ENCODE measurements at places on chromosomes 4 and X. TPM values are rescaled to one million over a fixed set of nuclear protein-coding genes. Genes with fewer than 3 reads are reported as not detected.

SPANXA1 gene
- total RNA-seq, result not detected

OPN1MW2 gene
- total RNA-seq, result not detected

SOX3 gene
- total RNA-seq, result not detected

HSFX1 gene
- total RNA-seq, result 0.66 TPM

RGN gene
- 7.3 TPM for total RNA-seq

PNMA6A gene
- 0.62 TPM for total RNA-seq

POF1B gene
- not detected for total RNA-seq

ALPK1 gene
- total RNA-seq, result 20.1 TPM

BEND4 gene
- total RNA-seq, result not detected

SLC49A3 gene
- 8.6 TPM for total RNA-seq

ESX1 gene
- total RNA-seq, result not detected

FAM47C gene
- total RNA-seq, result not detected

PRR32 gene
- not detected for total RNA-seq

CXorf65 gene
- not detected for total RNA-seq

ZNF185 gene
- total RNA-seq, result 4.6 TPM

FGF13 gene
- 0.44 TPM for total RNA-seq

PABPC5 gene
- 1.8 TPM for total RNA-seq

ADD1 gene
- total RNA-seq, result 173 TPM

SLC25A4 gene
- total RNA-seq, result 36.1 TPM

TMPRSS11B gene
- not detected for total RNA-seq

PDE6B gene
- total RNA-seq, result 0.37 TPM

CNGA1 gene
- total RNA-seq, result under 0.01 TPM

COX7B gene
- 475 TPM for total RNA-seq

SERTM2 gene
- total RNA-seq, result not detected

GLUD2 gene
- total RNA-seq, result 2.9 TPM

CCKAR gene
- total RNA-seq, result 0.13 TPM

MID2 gene
- 12.0 TPM for total RNA-seq

HELT gene
- not detected for total RNA-seq

NPY5R gene
- total RNA-seq, result 2.9 TPM

TEX13B gene
- total RNA-seq, result not detected

TMEM255A gene
- total RNA-seq, result not detected

GUCY1A1 gene
- 13.5 TPM for total RNA-seq

TCEAL2 gene
- total RNA-seq, result 0.13 TPM

SHOX gene
- total RNA-seq, result not detected

HSFX4 gene
- not detected for total RNA-seq

MAGED2 gene
- 242 TPM for total RNA-seq

F11 gene
- not detected for total RNA-seq

ARX gene
- total RNA-seq, result not detected

JAKMIP1 gene
- not detected for total RNA-seq

LUZP4 gene
- total RNA-seq, result not detected

ABLIM2 gene
- total RNA-seq, result 4.2 TPM

CT45A10 gene
- not detected for total RNA-seq

MAGEE2 gene
- not detected for total RNA-seq

PPEF2 gene
- total RNA-seq, result not detected

TEX13A gene
- total RNA-seq, result not detected

CSN1S1 gene
- total RNA-seq, result not detected

HPGDS gene
- total RNA-seq, result not detected

TMEM31 gene
- not detected for total RNA-seq

TMPRSS11D gene
- not detected for total RNA-seq

FAM3A gene
- total RNA-seq, result 31.0 TPM

ASB5 gene
- total RNA-seq, result not detected

SLC10A6 gene
- not detected for total RNA-seq

SLC38A5 gene
- 21.1 TPM for total RNA-seq

MRPL1 gene
- 23.8 TPM for total RNA-seq

GPM6B gene
- 36.3 TPM for total RNA-seq

All from aortic smooth muscle cell (primary cell).